Stimulated activated CD8-positive, alpha-beta memory T cell treated with anti-CD3 and anti-CD28 coated beads, Interleukin-15, amount 100 ng/mL, for 4 hours (primary cell): ENCODE measurements at places on chromosomes 4 and X.

- no peak for DNase-seq
These were observed 47.4 kb downstream of the CCSER1 start for GRCh38 chr4:90174621-90175023.

- DNase-seq: no peak
These were observed 94.2 kb downstream of the CXCL13 start for GRCh38 chr4:77699731-77700210.

DNA sequence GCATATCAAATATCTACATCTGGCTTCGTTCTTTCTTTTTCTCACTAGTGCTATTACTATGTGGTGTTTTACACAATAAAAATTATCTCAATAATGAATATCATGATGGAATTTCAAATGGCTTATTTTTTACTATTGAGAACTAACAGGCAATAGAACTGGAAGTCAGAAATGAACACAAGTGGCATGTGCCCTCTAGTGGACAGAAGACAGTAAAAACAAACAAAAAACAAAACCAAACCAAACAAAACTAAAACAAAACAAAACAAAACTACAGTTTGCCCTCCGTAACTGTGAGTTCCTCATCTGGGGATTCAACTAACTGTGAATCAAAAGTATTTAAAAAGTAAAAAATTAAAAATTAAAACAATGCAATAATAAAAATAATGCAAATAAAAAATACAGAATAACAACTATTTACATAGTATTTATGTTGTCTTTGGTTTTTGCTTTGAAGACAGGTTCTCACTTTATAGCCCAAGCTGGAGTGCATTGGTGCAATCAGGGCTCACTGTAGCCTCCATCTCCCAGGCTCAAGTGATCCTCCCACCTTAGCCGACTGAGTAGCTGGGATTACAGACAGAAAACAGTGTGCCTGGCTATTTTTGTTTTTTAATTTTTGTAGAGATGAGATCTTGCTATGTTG, 195.6 kb upstream of the TACR3 start:
- no peak for DNase-seq

- no peak for DNase-seq
These were observed 181.5 kb downstream of the NSUN7 start for GRCh38 chr4:40931238-40931637.

- DNase-seq: no peak
These were observed 944 bp downstream of the SNX25 start for GRCh38 chr4:185210102-185210981.

GRCh38 chr4:75781305-75781704, 56.9 kb downstream of the USO1 start:
- DNase-seq: no peak
